ENCODE measurements at places on chromosomes 6 and 20.

DNA sequence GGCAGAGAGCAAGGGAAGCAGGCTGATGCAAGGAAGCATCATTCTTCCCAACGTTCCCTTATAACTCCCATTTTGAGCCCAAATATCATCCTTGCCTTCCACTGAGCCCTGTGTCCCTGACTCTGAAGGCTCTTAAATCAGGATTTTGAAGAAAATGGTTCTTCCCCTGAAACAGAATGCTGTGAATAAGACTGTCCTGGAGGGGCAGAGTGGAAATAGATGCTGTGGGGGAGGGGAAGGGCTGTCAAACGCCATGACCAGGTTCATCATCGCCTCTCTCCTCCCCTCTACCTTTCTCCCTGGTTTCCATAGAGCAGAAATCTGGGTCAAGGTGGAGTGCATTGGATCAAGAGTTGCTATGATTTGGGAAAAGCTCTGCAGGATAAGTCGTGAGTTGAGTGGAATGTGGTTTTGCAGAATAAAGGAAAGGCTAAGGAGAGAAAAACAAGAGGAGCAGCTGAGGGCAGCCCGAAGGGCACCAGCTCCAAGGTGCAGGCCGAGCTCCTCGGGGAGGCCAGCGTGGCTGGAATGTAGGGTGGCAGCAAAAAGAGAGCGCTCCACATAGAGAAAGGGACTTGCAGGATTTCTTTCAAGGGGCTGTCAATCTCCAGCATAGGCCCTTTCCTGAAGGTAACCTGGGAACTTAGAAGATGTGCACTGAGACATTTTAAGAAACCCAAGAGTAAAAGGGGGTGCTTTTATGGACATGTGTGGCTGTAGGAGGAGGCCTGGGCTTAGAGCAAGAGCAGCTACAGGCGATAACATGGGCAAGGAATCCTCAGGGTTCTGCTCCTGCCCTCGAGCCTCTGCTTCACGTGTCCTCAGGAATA is 120.8 kb upstream of the CDYL start:
- no peak for DNase-seq

DNA sequence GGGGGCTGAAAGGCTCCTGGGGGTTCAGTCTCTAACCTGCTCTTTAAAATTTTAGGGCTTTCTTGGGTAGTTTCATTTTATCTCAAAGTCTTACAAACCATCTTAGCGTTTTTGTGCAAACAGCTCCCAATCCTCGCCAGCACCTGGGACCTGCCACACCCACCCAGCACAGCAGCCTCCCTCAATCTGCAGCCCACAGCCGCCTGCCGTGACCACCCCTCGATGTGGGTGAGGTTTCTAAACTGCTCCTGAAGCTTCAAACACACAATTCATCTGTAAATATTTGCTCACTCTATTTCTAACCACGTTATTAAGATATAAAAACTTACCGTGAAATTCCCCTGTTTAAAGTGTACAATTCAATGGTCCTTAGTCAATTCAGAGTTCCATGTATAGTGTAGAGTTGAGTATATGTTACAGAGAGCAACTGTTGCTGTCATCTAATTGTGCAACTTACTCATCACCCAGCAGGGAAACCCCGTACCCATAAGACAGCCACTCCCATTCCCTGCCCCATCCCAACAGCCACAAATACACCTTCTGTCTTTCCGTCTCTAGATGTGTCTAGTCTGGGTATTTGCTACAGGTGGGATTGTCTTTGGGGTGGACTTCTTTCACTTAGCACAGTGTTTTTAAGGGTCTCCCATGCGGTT is 381.0 kb downstream of the TAF4 start:
- DNase-seq: no peak

DNA sequence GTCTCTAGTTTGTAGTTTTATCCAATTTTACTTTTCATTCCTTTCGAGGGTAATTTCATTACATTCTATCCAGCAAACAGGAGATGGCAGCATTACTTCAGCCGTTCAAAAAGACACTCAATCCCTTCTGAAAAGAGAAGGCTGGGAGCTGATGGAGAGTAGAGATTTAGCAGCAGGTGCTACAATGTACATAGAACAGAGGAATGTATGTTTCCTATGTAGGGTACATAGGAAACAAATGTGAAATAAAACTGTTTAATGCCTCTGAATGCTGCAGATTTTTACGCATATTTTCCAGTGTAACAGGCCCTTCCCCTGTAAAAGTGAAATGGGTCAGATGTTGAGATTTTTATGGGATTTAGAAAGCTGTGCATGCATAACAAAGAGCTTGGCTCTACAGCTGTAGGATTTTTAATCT is 16.0 kb downstream of the RPS12 start:
- no peak for DNase-seq

- DNase-seq: no peak
Measured at GRCh38 chr6:89874438-89874837, 19.8 kb upstream of the GJA10 start.

Measured in stimulated activated CD8-positive, alpha-beta memory T cell treated with anti-CD3 and anti-CD28 coated beads, Interleukin-15, amount 100 ng/mL, for 24 hours (primary cell).